ENCODE measurements at places on chromosomes 13 and 19.
A peak's percentile ranks its signal among the peaks of the same experiment; 100 is the strongest.

DNA sequence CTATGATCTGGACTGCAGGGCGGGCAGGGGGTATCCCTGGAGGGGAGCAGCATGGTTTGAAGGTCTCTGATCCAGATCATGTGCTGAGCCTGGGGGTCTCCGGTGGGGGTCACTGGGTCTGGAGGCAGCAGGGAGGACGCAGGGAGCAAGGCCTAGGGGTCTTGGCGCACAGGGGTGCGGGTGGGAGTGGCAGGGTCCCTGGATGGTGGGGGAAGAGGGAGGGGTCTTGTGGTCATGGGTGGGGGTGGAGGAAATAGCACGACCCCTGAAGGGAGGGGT, 1.9 kb downstream of the BTBD2 start:
- no peak for DNase-seq

DNA sequence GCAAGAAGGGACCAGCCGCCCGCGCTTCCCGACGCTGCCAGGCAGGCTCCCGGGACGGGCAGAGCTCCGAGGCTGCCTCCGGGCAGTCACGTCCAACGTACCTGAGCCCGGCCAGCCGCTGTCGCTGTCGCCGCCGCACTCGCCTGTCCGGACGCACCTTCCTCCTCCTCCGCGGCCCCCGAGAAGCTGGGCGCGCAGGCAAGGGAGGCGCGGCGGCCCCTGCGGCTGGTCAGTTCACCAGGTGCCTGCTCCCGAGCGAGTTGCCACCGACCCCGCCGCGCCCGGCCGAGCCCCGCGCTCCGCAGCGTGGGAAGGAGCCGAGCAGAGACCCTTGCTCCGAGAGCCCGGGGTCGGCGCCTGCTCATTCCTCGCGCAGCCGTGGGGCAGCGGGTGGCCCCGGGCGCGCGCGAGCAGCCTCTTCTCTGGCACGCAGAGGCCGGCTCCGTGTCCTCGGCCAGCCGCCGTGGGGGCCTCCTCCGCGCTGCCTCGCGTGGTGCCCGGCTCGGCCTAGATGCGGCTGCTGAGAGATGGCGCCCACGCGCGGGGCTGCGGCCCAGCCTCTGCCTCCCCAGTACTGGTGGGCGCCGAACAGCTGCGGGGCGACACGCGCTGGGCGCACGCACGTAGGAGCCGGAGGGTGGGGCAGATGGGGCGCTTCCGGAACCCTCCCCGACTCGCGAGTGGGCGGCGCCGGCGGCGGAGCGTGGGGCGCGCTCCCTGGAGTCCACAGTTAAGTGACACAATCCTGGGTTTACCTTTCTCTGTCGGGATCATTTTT, 419.4 kb downstream of the UQCRFS1 start:
- no peak for DNase-seq

- no peak for DNase-seq
Measured at GRCh38 chr19:32017176-32017953, 328.0 kb upstream of the ZNF507 start.

GRCh38 chr19:50258918-50259372, 55.5 kb downstream of the MYH14 start:
- no peak for DNase-seq

DNA sequence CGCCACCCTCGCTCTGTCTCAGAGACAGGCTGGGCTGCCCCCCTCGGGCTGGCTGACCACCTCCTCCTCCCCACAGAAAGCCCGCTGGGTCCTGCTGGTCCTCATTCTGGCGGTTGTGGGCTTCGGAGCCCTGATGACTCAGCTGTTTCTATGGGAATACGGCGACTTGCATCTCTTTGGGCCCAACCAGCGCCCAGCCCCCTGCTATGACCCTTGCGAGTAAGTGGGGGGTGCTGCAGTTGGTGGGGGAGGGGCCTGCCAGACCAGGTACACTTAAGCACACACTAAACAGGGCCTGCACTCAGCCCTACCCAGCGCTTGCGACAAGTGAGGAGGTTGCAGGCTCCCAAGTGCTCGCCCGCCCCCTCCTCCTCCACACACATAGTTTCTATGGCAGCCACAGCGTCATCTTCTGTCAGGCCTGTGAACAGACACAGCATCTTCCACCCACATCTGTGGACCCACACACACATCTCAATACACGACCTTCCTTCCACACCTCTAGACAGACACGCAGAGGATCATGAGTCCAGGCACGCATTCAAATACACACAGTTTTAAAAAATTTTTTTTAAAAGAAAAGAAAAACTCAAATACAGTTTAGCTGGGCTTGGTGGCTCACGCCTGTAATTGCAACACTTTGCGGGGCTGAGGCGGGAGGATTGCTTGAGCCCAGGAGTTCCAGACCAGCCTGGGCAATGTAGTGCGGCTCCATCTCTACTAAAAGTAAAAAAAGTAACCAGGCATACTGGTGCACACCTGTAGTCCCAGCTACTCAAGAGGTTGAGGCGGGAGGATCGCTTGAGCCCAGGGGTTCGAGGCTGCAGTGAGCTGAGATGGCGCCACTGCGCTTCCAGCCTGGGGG, 18.4 kb downstream of the PLD3 start:
- DNase-seq: no peak

GRCh38 chr13:91155512-91156114, 191.9 kb upstream of the MIR17HG start:
- DNase-seq: no peak

GRCh38 chr13:112943309-112944125, 25.5 kb upstream of the MCF2L start:
- peak; percentile 4 for DNase-seq

DNA sequence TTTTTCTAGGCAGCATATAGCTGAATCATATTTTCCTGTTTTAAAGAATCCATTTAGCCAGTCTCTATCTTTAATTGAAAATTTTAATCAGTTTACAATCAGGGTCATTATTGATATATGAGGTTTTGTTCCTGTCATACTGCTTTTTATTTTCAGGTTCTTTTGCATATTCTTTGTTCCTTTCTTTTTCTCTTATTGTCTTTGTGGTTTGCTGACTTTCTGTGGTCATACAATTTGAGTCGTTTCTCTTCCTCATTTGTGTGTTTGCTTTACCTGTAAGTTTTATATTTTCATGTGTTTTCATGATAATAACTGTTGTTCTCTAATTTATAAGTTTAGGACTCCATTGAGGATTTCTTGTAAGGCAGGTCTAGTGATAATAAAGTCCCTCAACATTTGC, 812.6 kb downstream of the DACH1 start:
- no peak for DNase-seq

DNA sequence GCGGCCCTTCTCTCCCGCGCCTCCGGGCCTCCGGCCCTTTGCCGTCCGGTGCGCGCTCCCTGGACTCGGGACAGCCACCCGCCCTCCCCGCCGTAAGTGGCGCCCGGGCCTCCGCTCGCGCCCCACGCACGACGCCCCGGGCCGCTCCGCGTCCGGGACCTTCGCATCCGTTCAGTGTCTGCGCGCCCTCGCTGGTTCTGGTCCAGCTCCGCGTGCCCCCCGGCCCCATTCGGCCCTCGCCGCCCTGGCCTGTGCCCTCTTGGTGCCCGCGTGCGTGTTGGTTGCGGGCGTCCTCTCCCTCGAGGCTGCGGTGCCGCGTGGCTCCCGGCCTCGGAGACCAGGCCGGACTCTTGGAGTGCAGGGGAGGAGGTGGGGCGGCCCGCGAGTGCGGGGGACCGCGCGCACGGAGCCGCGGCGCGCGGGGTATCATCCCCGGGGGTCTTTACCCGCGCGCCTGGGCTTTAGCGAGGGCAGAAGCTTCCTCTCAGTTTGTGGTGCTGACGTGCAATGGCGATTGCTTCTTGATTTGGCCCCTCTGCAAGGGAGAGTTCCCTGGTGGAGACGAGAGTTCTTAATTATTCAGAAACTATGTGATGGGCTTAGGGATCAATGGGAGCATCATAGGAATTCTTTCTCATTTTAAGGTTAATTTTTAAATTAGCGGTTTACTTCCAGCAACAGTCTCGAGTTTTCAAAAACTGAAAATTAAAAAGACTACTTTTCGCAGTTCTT, 757 bp downstream of the WASF3 start:
- no peak for DNase-seq

GRCh38 chr13:110211046-110211445, 95.9 kb downstream of the COL4A1 start:
- no peak for DNase-seq

GRCh38 chr13:94968040-94968756, 255.9 kb upstream of the SOX21 start:
- DNase-seq: no peak

- no peak for DNase-seq
Measured at GRCh38 chr13:57991041-57991440, 359.5 kb downstream of the PCDH17 start.

DNA sequence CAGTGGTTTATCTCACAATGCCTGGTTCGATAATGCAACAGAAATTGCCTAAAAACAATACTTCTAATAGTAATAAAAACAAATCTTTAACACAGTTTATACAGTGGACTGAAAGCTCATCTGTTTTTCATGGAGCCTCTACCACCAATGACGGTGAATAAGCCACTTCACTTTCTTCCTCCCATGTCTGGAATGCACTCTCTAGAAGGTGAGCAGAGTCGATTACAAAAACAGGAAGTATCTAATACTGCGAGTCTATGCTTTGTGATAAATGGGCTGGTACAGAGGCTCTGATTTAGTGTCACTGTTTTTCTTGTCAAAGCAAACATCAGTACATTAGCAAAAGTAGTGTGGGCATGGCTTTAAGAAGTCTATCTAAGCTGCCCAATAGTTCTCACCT, 1348.6 kb upstream of the SLC10A2 start:
- no peak for DNase-seq

DNA sequence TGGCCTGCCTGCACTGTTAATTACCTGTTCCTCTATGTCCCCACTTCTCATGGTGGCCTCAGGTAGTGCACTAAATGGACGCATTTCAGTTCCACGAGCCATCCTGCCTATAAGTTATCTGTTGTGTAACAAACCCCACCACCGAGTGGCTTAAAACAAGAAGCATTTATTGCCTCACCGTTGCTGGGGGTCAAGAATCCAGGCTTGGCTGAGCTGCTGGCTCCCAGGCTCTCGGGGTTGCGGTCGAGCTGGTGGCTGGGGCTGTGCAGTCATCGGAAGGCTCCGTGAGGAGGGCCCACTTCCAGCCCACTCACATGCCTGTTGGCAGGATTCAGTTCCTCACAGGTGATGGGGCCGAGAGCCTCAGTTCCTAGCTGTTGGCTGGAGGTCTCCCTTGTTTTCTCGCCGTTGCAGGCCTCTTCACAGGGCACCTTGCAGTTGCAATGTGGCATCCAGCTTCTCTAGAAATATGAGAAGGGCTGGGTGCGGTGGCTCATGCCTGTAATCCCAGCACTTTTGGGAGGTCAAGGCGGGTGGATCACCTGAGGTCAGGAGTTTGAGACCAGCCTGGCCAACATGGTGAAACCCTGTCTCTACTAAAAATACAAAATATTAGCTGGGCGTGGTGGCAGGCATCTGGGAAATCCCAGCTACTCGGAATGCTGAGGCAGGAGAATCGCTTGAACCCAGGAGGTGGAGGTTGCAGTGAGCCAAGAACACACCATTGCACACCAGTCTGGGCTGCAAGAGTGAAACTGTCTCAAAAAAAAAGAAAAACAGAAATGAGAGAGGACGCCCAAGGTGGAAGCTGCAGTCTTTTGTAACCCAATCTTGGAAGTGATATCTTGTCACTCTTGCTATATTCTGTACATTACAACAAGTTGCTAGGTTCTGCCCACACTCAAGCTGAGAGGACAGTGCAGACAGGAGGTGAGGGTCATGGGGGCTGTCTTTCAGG, 6.5 kb upstream of the PTOV1 start:
- DNase-seq: no peak

GRCh38 chr19:54905421-54905802, 536 bp upstream of the NCR1 start:
- DNase-seq: no peak

DNA sequence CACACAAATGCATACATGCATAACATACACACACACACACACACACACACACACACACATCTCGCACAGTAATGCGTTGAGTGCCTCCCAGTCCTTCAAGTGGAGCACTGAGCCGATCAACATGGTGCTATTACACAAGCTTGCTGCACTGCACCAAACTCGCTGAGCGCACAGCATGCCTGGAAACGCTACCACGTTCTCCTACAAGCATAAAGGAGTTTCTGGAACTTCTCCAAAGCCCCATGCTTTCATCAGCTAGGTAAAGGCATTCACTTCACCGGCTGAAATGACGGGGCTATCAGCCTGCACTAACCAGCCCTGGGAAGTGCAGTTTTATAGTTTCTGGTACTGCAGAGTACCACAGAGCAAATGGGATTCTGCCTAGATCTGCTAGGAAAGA, 92.7 kb downstream of the FGF14 start:
- no peak for DNase-seq

DNA sequence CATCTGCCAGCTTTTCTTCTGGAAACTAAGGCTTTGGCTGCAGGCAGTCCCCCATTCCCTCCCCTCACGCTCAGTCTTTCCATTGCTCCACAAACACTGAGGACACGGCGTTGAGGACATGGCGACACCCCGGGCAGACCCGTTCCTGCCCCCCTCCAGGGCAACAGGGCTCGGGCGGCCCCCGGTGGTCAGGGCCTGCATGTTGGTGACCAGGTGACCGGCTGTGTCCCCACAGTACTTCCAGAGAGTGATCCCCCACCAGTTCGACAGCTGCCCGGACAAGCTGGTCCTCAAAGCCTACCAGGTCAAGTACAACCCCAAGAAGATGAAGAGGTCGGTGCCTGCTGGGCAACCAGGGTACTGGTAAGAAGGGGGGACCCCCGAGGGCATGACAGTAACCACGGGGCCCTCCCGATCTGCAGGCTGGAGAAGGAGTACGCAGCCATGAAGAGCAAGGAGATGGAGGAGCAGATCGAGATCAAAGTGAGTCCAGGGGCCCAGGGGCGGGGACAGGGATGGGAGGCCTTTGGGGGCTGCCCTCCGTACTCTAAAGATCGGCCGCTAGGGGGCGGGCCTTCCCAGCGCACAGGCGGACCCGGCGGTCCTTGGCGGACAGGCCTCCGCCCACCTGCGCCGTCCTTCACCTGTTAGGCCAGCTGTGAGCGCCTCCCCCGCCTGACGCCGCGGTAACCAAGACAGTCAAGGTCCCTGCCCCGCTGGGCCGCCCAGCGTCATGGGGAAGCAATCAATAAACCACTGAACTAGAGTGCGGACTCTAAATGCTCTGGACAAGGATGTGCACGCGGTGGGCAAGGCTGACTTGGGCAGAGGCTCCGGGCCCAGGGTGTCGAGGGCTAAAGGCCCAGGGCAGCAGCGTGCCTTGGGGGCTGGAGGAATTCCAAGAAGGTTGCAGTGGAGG, 21.1 kb downstream of the PRR36 start:
- peak; percentile 64 for DNase-seq

DNA sequence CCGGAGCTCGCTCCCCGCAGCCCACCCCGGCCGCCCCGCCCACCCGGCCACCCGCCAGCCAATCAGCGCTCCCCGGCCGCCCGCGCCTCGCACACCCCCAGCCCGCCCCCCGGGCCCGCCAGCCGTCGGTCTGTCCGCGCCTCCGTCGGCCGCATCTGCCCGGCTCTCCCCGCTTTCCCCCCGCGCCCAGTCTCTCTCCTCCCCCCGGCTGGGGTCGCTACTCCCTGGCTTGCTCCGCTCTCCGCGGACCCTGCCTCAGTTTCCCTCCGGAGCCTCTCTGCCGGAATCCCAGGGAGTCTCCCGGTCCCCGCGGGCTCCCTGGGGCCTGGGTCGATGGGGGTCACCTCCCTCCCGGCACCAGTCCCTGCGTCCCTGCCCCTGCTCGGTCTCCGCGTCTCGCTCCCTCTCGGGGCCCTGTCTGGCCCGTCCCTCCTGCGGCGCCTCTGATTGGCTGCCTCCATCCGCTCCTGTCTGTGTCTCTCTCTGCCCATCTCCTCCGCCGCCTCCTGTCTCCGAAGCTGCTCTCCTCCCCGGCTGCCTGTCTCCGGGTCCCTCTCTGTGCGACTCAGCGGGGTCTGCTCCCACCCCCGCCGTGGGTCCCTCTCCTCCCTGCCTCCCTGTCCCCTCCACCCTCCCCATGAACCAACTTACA, 484 bp downstream of the IL11 start:
- DNase-seq: no peak

- DNase-seq: no peak
Measured at GRCh38 chr13:111256946-111257345, 63.5 kb upstream of the TEX29 start.

All from activated T-cell treated with anti-CD3 and anti-CD28 coated beads for 24 hours (primary cell).